ENCODE measurements at places on chromosomes 12 and 14. TPM values are rescaled to one million over a fixed set of nuclear protein-coding genes. Genes with fewer than 3 reads are reported as not detected.

- DNase-seq = no peak
Measured at GRCh38 chr12:91388573-91388972, 206.0 kb upstream of the DCN start.

- no peak for DNase-seq
Measured at GRCh38 chr14:76086636-76087035, 65.1 kb upstream of the GPATCH2L start.

DNA sequence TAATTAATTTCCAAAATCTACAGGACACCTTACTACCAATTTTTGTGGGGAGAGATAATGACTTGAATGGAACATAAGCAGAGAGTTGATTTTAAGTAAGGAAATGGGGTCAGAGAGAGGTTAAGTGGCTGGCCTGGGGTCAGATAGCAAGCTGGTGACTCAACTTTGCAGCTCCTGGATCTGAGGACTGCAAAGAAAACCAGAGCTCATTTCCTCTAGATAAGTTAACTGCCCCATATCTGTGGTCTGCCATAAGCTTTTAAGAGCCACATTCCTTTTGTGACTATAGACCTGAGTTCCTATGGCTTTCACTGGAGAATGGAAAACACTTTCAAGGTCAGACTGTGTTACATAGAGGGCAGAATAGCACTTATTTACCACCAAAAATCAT, 201.2 kb upstream of the PRICKLE1 start:
- DNase-seq = no peak

- no peak for DNase-seq
Measured at GRCh38 chr14:24915403-24915921, 134.5 kb downstream of the STXBP6 start.

GRCh38 chr14:50082784-50083466, 33.4 kb downstream of the VCPKMT start:
- DNase-seq = no peak

- DNase-seq = peak; percentile 66
Measured at GRCh38 chr12:55736780-55737580, 5.9 kb upstream of the GDF11 start.

Gene CINP
- 40.2 TPM for total RNA-seq

- DNase-seq = no peak
Measured at GRCh38 chr14:92884410-92884809, 38.5 kb upstream of the CHGA start.

Gene ASPG
- 2.5 TPM for total RNA-seq

- no peak for DNase-seq
Measured at GRCh38 chr12:97293541-97293940, 169.1 kb upstream of the RMST start.

GRCh38 chr14:77825895-77826519, 26.1 kb downstream of the ADCK1 start:
- DNase-seq = no peak

Gene PRB4
- not detected for total RNA-seq

DNA sequence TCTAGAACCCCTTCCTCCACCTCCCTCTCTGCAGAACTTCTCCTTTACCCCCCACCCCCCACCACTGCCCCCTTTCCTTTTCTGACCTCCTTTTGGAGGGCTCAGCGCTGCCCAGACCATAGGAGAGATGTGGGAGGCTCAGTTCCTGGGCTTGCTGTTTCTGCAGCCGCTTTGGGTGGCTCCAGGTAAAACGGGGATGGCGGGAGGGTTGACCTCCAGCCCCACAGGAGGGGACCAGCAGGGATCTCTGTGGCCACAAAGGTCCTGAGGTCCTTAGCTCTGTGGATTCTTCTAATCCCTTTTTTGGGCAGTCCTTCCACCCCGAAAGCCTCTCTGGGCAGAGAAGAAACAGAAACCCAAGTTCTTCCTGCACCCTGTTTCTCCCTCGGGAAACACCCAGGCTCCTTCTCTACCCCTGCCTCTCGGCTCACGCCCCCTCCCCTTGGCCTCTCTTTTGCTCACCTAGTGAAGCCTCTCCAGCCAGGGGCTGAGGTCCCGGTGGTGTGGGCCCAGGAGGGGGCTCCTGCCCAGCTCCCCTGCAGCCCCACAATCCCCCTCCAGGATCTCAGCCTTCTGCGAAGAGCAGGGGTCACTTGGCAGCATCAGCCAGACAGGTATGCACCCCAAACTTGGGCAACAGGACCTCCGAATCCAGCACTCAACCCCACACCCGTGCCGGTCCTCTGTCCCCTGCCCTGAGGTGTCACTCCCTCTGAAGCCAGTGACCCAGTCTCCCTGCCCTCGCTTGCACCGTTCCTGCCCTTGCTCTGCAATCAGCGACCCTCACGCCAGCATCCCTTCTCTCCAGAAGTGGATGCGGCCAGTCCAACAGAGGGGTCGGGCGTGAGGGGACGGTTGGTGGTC, 638 bp downstream of the LAG3 start:
- no peak for DNase-seq

Gene IL23A
- total RNA-seq = not detected

DNA sequence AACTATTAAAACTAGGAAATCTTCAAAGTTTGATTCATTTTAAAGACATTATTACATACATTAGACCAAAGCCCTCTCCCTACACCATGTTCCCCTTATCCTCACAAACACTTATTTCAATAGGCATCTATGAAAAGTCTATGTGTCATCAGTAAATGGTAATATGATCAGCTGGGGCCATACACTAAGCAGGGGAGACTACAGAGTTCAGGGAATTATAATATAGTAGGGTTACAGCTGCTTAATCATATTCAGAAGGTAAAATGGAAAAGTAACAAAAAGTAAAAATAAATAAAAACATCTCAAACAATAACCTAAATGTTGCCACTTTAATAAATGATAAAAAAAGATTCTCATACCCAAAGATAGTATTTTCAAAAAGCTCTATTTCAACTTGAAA, 29.1 kb downstream of the PAWR start:
- DNase-seq = no peak

DNA sequence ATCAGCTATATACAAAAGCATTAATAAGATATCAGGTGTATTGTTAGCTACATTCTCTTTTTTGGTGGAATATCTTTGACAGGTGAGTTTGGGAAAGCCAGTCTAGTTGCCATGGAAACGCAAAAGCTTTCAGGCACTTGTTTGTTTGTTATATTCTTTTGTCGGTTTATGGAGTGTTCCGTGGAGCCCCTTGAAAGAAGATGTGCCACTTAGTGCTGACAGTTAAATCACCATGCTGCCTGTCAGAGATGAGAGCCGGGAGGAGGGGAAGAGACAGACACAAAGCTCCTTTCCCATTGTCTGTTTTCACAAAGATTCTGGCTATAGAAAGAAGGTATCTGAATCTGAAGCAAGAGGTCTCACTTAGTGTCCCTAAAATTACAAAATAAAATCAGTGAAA, 170.8 kb downstream of the SNAPC1 start:
- DNase-seq = no peak

DNA sequence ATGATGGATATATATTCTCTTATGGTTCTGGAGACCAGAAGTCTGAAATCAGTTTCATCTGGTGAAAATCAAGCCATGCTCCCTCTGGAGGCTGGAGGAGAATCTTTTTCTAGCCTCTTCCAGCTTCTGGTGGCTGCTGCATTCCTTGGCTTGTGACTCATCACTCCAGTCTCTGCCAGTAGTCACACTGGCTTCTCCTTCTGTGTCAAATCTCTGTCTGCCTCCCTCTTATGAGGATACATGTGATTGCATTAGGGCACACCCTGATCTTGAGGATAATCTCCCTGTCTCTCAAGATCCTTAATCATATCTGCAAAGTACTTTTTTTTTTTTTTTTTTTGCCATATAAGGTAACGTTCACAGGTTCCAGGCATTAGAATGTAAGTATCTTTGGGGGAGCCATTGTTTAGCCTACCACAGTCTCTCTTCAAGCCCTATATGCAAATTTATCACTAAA, 17.7 kb downstream of the DNAL1 start:
- no peak for DNase-seq

Gene SAMD4A
- 53.3 TPM for total RNA-seq

Gene AGAP2
- total RNA-seq = 1.9 TPM

DNA sequence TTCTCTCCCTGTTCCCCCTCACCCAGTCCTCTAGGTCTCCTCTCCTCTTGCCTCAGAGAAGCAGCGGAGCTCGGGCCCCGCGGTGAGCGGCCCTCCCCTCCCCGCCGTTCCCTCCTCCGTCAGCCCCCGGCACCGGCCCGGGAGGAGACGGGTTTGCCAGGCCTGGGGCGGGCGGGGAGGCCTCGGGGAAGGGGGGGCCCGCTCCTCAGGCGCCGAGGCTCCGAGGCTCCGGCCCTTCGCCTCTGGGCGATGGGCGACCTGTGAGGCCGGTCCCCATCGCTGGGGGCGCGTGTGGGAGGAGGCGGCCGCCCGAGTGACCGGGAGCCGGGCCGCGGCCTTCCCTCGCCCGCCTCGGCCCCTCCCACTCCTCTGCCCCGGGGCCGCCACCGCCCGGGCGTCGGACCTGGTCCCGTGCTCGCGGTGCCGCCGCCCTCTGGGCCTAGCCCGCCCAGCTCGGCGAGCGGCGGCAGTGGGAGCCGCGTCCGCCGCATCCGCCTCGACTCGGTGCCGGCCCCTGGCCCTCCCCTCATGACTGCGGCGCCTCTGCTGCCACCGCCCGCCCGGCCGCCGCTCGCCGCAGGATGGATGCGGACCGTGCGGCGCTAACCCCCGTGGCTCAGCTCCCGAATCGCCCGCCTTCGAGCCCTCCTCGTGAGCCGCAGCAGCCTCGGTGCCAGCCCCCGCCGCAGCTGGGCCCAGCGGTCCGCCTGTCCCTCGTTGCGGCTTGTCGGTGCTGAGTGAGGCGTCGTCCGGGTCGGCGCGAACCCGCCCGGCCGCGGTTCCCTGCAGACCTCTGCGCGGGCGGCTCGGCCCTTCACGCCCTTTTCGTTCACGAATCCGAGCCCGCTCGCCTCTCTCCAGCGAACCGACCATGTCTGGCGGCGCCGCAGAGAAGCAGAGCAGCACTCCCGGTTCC, 574 bp downstream of the WNK1 start:
- DNase-seq = peak; percentile 33

- DNase-seq = no peak
Measured at GRCh38 chr12:68850390-68850789, 42.4 kb downstream of the MDM2 start.

- no peak for DNase-seq
Measured at GRCh38 chr12:27474344-27474743, 27.8 kb downstream of the SMCO2 start.

- no peak for DNase-seq
Measured at GRCh38 chr12:109962398-109962797, 33.8 kb downstream of the GIT2 start.
